ENCODE measurements at places on chromosomes 3 and 15. TPM values are rescaled to one million over a fixed set of nuclear protein-coding genes. Genes with fewer than 3 reads are reported as not detected.

SLC24A1 gene
- 6.8 TPM for total RNA-seq

- no peak overlapping the region for H3K27ac ChIP-seq
- DNase-seq, result no peak
- no peaks in the 10 kb centered on the region for H3K36me3 ChIP-seq
- H3K27me3 ChIP-seq, result no peaks in the 10 kb centered on the region
Measured at GRCh38 chr3:69504232-69504631, 118.3 kb upstream of the FRMD4B start.

- DNase-seq, result no peak
- H3K4me3 ChIP-seq, result no peak overlapping the region
- peaks cover 37% of the 10 kb centered on the region for H3K36me3 ChIP-seq
- no peaks in the 10 kb centered on the region for H3K27me3 ChIP-seq
Measured at GRCh38 chr3:20123131-20123652, 62.8 kb downstream of the SGO1 start.

DNA sequence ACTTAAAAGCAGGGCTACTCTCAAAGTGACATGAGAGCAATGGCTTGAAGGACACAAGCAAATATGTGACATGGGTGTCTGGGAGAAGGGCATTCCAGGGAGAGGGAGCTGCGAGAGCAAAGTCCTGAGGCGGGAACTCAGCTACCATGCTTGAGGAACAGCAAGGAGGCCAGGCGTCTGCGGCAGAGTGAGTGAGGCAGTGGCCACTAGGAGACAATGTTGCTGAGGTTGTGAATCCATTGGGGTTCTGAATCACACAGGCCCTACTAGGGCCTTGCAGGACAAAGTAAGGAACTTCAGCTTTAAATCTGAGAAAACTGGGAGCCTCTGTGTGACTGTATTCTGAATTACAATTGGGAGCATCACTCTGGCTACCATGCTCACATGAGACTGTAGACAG is 94.1 kb upstream of the PRICKLE2 start:
- no peak for DNase-seq
- H3K4me1 ChIP-seq, result no peaks in the 10 kb centered on the region
- no peak overlapping the region for H3K27ac ChIP-seq
- no peaks in the 10 kb centered on the region for H3K36me3 ChIP-seq
- no peak overlapping the region for H3K4me3 ChIP-seq

DNA sequence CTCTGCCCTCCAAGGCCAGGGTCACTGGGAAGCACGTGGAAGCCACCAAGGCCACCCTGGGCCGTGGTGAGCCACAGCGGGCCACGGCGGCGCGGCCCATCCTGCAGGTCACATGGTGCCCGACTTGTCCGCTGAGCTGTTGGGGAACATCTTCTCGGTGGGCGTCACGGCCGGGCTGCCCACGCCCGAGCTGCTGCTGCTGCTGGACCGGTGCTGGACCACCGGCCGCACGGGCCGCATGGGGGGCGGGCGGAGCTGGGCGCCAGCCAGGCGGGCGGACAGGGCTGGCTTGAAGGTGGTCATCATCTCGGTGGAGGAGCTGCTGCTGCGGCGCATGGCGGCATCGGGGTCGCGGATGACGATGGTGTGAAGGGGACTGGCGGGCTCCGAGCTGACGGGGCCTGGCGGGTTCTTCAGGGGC is 22.1 kb upstream of the RAD18 start:
- no peaks in the 10 kb centered on the region for H3K36me3 ChIP-seq
- H3K27me3 ChIP-seq, result peaks cover 7% of the 10 kb centered on the region
- H3K4me1 ChIP-seq, result peaks cover 2% of the 10 kb centered on the region
- H3K4me3 ChIP-seq, result no peak overlapping the region

DNA sequence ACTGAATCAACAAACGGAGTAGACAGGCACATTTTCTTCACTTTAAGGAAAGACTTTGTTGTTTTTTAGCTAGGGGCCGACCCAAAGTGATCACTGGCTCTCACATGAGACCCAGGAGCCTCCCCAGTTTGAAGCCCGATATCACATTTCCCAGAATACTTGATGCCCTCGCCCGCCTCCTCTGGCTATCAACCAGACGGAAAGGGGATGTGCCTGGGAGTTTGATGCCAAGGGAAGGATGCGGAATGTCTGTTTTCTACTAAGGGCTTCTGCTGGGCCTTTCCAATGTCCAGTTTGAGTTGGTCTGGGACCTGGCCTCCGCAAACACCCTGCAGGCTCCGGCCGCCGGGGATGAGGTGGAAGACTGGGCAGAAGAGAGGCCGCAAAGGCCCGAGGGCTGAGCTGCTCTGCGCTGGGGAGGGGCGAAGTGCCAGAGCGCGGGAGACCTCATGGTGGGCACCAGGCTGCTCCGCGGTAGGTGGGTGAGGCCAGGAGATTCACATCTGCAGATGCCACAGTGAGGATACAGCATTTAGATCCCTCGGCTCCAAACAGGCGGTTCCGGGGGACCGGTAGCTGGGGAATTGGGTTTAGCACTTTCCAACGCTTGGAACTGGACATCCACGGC is 491 bp upstream of the ZNF774 start:
- peak overlapping the region; percentile 85 for H3K4me3 ChIP-seq
- H3K4me1 ChIP-seq, result peaks cover 2% of the 10 kb centered on the region
- no peak for DNase-seq
- no peaks in the 10 kb centered on the region for H3K27me3 ChIP-seq
- peak overlapping the region; percentile 47 for H3K27ac ChIP-seq
- H3K36me3 ChIP-seq, result no peaks in the 10 kb centered on the region

CSPG4 gene
- total RNA-seq, result not detected

SUCLG2 gene
- 61.3 TPM for total RNA-seq

GRCh38 chr3:14768881-14769280 is 49.9 kb upstream of the FGD5 start:
- no peaks in the 10 kb centered on the region for H3K36me3 ChIP-seq
- no peak for DNase-seq
- H3K4me3 ChIP-seq, result no peak overlapping the region
- no peaks in the 10 kb centered on the region for H3K4me1 ChIP-seq

DNA sequence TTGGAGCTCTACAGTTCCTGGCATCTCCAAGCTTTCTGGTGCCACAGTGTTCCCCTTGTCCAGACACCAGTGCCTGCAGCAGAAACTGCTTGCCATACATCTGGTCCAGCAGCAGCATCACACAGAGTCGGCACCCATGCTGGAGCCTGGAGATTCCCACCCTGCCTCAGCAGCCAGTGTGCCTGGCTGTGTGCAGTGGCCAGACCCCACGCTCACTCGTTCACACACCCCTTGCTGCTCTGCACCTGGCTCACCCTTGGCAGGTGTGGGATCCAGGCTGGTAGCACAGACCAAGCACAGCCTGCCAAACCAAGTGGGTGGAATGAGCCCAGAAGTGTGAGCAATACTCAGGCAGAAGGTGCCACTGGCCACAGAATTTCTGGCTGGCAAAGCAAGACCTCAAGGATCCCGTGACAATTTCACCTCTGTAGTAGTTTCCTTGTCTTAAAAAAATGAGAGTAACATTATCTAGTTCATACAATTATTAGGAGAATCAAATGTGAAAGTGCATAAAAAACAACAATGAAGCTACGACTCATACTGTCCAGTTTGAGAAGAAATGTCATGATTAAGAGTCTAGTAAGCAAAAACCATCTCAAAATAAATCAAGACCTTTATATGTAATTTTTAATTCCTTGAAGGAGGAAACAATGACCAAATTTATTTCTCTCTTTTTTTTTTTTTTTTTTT is 22.9 kb upstream of the ZBED2 start:
- peaks cover 77% of the 10 kb centered on the region for H3K4me1 ChIP-seq
- H3K36me3 ChIP-seq, result peaks cover 48% of the 10 kb centered on the region
- no peak overlapping the region for H3K4me3 ChIP-seq
- peak; percentile 36 for DNase-seq
- H3K27ac ChIP-seq, result peak overlapping the region; percentile 93

KLHL24 gene
- 10.5 TPM for total RNA-seq

GRCh38 chr3:140019946-140020345 is 85.0 kb downstream of the CLSTN2 start:
- H3K27me3 ChIP-seq, result no peaks in the 10 kb centered on the region
- H3K36me3 ChIP-seq, result no peaks in the 10 kb centered on the region
- H3K4me1 ChIP-seq, result no peaks in the 10 kb centered on the region
- no peak overlapping the region for H3K4me3 ChIP-seq
- H3K27ac ChIP-seq, result no peak overlapping the region

DNA sequence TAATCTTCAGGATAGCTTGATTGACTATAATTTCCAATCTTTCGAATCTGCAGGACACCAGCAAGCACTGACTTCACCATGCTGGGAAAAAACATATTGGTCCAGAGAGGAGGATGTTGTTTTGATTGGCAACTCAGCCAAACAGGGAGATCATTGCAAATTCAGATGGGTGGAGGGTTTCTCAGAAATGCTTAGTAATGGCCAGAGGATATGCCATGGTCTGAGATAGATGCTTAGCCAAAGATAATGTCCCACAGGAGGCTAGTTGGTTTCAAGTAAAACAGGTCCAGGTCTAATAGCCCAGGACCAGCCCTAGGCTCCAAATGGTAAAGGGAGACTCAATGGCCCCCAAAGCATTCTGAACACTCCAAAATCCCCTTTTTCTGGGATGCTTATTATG is 46.7 kb upstream of the CCDC80 start:
- H3K4me1 ChIP-seq, result peaks cover 11% of the 10 kb centered on the region
- H3K27ac ChIP-seq, result no peak overlapping the region
- H3K27me3 ChIP-seq, result peaks cover 2% of the 10 kb centered on the region
- no peak overlapping the region for H3K4me3 ChIP-seq
- DNase-seq, result no peak
- H3K36me3 ChIP-seq, result no peaks in the 10 kb centered on the region

DNA sequence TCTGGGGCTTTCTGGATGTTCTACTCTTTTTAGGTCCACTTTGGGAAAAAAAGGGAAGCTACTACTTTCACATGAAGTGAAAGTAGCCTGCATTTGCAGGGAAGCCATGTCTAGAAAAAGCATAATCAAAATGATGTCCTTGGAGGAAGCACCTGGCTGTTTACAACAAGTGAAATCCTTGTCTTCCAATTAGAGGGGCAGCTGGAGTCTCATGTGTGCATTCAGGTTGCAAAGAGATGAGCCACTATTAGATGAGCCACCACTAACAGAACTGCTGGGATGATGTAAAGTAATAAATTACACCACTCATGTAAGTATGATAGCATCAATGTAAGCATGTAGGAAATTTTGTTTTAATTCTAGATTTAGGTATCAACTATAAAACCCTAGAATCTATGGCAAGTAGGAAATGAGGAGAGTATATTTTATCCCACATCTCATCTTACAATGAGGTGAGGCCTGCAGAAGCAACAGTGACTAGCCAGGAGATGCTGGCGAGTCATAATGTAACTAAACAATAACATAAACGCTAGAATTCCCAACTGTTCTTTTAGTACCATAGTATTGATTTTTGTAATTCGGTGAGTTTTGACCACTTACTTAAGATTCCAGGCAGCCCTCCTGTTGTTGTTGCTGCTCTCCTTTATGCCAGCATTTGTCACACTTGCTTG is 75.9 kb downstream of the TMEM108 start:
- H3K4me1 ChIP-seq, result no peaks in the 10 kb centered on the region
- no peak for DNase-seq
- no peaks in the 10 kb centered on the region for H3K36me3 ChIP-seq
- H3K27me3 ChIP-seq, result peaks cover 6% of the 10 kb centered on the region

DNA sequence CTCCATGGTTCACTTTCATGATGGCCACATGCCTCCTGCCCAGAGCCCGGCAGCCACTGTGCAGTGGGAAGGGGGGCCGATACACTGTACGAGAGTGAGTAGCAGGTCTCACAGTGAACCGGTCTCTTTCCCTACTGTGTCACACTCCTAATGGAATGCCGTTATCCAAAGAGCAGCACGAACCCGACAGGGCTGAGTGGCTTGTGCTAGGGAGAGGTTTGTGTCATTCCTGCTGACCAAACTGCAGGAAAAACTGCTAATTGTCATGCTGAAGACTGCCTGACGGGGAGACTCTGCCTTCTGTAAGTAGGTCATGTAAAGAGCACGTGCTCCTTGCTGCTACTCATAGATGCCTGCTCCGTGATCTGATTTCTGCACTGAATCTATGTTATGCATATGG is 105.1 kb downstream of the ARPP21 start:
- H3K27ac ChIP-seq, result no peak overlapping the region
- H3K4me3 ChIP-seq, result no peak overlapping the region
- no peak for DNase-seq
- H3K27me3 ChIP-seq, result no peaks in the 10 kb centered on the region
- H3K4me1 ChIP-seq, result no peaks in the 10 kb centered on the region

DNA sequence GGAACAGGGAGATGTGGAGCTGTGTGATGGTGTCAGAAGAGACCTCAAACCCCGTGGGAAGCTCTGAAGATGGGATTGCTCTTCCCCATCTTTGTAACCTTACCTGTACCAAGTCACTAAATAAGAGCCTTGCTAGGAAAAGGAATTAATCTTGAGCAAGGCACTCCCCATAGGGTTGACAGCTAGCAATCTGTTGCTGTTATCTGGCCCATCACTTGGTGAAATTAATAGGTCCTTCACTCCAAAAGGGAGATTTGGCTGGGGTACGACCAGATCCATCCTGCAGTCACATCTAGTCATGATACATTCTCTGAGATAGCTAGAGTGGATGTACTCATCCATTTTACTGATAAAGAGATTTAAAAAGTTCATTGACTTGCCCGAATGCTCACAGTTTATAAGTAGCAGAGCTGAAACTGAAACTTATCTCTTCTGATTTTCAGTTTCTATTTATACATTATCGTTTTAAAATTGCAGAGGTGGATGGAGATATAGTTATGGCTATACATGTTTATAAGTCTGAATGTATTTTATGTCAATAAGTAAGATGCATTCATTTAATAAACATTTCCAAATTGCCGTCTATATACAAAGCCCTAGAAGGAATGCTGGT is 299.1 kb upstream of the MCTP2 start:
- H3K27ac ChIP-seq, result no peak overlapping the region
- H3K27me3 ChIP-seq, result peaks cover 3% of the 10 kb centered on the region
- H3K4me3 ChIP-seq, result no peak overlapping the region
- peaks cover 4% of the 10 kb centered on the region for H3K4me1 ChIP-seq
- H3K36me3 ChIP-seq, result no peaks in the 10 kb centered on the region
- DNase-seq, result no peak

DNA sequence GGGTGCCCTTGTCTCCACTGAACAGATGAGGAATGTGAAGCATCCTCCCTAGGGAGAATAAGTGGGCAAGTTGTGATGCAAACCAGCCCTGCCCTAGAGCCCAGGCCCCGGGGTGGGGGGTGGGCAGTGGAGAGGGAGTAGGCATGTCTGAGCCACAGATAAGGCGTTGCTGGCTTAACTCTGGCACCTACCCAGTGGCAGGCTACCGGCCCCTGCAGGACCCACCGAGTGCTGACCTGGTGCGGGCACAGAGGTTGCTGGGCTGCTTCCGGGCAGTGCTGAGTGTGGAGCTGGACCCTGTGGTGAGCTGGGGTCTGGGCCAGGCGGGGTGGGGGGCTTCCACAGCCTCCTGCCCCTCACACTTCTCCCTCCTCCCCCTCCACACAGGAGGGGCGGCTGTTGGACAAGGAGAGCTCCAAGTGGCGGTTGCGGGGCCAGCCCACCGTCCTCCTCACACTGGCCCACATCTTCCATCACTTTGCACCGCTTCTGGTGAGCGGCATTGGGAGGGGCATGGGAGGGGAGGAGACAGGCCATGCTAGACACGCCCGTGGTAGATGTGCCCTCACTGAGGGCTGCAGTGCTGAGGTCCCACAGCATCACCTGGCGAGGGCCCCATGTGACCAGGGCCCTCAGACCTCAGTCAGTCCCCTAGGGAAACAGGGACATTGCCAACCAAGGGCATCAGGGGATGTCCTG is 10.1 kb downstream of the RNF123 start:
- H3K4me3 ChIP-seq, result no peak overlapping the region
- no peaks in the 10 kb centered on the region for H3K27me3 ChIP-seq
- H3K4me1 ChIP-seq, result no peaks in the 10 kb centered on the region
- no peak overlapping the region for H3K27ac ChIP-seq
- DNase-seq, result no peak
- peaks cover 1% of the 10 kb centered on the region for H3K36me3 ChIP-seq

- no peak overlapping the region for H3K4me3 ChIP-seq
- DNase-seq, result no peak
- H3K27ac ChIP-seq, result no peak overlapping the region
- H3K4me1 ChIP-seq, result no peaks in the 10 kb centered on the region
- peaks cover 7% of the 10 kb centered on the region for H3K27me3 ChIP-seq
Measured at GRCh38 chr3:153944084-153944483, 177.1 kb upstream of the ARHGEF26 start.

Measured in activated CD8-positive, alpha-beta T cell treated with anti-CD3 and anti-CD28 coated beads for 36 hours (primary cell).